ENCODE measurements at places on chromosomes 2 and 18.

GRCh38 chr2:46780801-46781445, 134.7 kb downstream of the MCFD2 start:
- peak; percentile 80 for DNase-seq

DNA sequence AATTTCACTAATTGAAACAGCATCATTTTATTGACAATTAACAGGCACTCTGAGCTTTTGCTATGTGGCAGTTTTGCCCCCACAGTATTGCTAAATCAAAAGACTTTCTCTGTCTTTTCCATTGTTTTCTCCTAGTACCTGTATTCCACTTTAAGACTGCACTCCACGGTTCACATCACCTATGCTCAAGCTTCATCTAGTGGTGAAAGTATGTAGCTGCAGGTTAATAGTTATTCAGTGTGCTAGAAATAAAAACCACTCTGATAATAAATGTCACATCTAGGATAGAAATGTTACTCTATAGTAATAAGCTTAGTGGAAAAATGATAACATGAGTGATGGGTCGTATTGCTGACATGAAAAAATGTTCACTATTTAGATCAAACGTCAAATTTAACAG, 24.6 kb downstream of the ARL6IP6 start:
- DNase-seq: peak; percentile 46

DNA sequence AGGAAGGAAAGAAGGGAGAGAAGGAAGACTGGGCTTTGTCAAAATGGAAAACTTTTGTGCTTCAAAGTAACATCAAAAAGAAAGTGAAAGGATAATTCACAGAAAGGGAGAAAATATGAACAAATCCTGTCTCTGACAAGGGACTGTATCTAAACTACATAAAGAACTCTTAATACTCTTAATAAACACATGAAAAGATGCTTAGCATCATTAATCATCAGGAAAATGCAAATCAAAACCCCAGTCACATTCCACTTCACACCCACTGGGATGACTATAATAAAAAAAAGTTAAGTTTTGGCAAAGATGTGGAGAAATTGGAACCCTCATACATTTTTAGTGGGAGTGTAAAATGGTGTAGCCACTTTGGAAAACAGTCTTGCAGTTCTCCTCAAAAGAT, 11.8 kb upstream of the ZFP36L2 start:
- DNase-seq: no peak

GRCh38 chr2:78417355-78417754, 608.1 kb upstream of the REG3G start:
- DNase-seq: peak; percentile 65

DNA sequence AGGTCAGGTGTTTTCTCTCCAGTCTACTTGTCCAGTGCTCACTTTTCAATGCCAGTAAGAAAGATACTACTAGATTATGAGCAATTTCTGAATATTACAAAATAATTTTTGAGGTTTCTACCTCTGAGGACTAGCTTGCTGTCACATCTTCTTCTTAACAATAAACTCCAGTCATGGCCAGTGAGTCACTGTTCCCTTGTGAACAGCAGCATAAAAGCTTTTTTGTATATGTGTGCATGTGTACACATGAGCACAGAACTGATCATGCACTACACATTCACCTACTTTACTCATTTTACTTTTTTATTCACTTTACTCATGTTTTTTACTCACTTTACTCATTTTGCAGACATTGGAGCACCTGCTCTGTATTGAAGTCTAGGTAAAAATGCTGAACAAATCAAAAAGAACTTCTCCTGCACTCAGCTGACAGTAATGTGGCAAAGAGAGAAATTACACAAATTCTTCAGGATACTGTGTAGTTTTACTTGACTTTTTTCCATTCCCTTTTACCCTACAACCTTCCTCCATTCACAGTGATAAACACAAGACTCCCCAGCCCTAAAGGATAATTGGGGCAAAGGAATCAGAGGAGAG, 28.0 kb downstream of the ST6GAL2 start:
- DNase-seq: no peak

DNA sequence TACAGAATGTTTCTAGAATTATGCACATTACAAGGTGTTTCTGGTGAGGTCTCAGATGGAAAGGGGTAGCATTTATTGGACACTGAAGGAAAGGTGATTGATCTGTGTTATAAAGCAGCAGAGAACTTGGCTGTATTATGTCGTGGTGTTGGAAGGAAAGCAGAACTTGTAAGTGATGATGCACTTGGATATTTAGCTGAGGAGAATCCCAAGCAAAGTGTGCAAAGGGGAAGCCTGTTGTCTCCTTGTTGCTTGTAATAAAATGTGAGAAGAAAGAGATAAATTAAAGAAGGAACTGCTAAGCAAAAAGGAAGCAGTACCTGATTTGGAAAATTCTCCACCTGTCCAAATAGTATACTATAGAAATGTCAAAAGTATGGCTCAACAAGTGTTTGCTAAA, 12.2 kb upstream of the SCYGR5 start:
- DNase-seq: no peak

- no peak for DNase-seq
These were observed 56.6 kb downstream of the GDF7 start for GRCh38 chr2:20723543-20723942.

- peak; percentile 12 for DNase-seq
These were observed 547 bp downstream of the SLC35F5 start for GRCh38 chr2:113755835-113756354.

DNA sequence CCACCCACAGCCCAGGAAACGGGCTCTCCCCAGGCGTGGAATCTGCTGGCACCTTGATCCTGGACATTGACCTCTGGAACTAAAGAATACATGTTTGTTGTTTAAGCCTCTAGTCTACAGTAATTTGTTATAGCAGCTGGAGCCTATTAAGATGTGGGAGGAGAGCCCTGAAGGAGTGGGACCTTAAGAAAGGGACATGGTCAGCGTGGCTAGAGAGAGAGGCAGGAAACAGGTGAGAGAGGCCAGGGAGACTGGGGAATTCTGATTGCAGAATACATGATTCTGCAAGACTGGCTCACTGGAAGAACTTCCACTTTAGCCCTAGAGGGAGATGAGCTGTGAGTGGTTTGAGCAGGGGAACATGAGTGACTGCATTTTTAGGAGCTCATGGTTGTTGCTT, 83.2 kb downstream of the CD8B2 start:
- DNase-seq: no peak

GRCh38 chr18:47179520-47179919, 3.4 kb upstream of the IER3IP1 start:
- DNase-seq: no peak

GRCh38 chr18:11696451-11696850, 7.4 kb downstream of the GNAL start:
- DNase-seq: no peak

- no peak for DNase-seq
These were observed 27.6 kb downstream of the CIB4 start for GRCh38 chr2:26613241-26614215.

DNA sequence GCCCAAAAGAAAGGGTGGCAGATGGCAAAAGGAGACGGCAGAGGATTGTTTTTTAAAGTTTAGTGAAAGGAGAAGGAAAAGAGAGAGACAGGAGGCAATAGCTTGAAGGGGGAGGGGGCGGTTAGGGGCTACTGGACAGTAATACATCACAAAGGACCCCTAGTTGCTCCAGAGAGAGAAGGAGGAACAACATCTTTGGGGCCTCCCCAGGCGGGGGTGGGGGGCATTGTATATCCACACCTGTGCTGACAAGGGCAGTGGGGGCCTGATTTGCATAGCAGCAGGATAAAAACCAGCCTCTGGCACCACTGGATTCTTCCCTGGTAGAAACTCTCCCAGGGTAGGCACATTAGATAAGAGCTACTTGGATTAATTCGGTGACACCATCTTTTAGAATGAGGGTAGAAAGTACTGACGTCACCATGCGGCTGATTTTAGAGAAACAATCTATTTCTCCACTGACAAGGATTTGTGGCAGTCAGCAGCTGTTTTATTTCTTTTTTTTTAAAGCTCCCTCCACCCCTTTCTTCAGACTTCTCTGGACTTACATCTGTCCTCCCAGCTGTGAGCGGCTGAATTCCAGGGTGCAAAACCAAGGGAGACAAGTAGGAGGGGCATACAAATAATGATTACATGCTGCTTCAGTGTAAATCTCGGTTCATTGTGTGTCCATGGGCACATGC, 199.8 kb upstream of the NRP2 start:
- DNase-seq: no peak

GRCh38 chr2:106701203-106702022, 184.6 kb downstream of the ST6GAL2 start:
- no peak for DNase-seq

GRCh38 chr2:163877316-163877715, 141.5 kb upstream of the FIGN start:
- DNase-seq: no peak

GRCh38 chr2:179226203-179226960, 38.2 kb downstream of the SESTD1 start:
- DNase-seq: no peak

DNA sequence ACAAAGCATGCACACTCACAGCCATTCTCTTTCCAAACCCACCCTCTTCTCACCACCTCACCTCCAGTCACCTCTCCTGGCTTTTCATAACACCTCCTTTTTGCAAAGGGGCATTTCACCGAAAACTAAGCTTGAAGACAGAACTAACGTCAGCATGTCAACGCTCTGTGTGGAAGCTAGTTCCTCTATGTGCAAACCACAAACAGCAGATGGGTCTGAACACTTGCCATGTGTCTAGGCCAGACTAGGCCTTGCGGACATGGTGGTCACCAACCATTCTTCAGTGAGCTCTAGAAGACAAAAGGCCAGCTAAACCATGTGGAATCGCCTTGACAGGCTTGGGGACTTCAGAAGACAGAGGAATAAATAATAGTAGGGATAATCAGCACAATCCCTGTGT, 148.5 kb downstream of the TXNL1 start:
- no peak for DNase-seq

GRCh38 chr2:7450188-7450832, 533.1 kb downstream of the RNF144A start:
- no peak for DNase-seq

GRCh38 chr18:3256693-3257626, 5.0 kb upstream of the MYL12B start:
- DNase-seq: peak; percentile 84

- no peak for DNase-seq
These were observed 8.6 kb downstream of the ADD2 start for GRCh38 chr2:70759446-70759845.

- DNase-seq: peak; percentile 46
These were observed 105.6 kb downstream of the CRIM1 start for GRCh38 chr2:36461039-36461681.

GRCh38 chr2:26864226-26864625, 16.3 kb downstream of the DPYSL5 start:
- no peak for DNase-seq

GRCh38 chr18:79540161-79540903, 139.3 kb upstream of the CTDP1 start:
- no peak for DNase-seq

DNA sequence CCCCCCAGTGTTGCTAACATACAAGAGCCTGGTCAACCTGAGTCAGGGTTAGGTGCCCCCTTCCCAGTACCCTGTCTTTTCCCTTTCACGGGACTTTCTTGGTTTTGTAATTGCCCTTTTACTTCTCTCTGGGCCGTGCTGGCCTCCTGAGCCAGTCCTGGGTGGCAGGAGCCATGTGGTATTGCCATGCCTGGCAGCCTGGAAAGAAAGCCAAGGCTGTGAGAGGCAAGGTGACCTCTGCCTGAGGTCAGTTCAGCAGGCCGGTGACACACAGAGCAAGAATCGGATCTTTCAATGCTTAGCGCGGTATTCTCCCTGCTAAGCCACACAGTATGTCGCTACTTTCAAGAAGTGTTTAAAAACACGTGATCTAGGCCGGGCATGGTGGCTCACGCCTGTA, 52.3 kb downstream of the C18orf63 start:
- no peak for DNase-seq

DNA sequence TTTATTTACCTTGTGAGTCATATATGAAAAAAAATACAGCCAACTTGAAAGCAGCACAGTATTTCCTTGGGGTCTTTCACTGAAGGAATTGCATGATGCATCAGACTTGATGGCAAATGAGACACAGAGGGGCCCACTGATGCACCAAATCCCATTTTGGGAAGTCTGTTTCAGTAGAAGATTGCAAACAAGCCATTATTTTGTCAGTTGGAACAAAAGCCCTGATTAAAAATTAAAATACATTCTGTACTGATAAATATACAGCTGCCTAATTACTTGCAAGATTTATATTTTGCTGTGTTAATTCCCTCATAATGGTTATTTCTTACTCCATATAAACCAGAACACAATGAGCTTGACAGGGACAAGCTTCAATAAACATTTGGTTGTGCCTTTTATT, 370.4 kb downstream of the SUCLG1 start:
- no peak for DNase-seq

DNA sequence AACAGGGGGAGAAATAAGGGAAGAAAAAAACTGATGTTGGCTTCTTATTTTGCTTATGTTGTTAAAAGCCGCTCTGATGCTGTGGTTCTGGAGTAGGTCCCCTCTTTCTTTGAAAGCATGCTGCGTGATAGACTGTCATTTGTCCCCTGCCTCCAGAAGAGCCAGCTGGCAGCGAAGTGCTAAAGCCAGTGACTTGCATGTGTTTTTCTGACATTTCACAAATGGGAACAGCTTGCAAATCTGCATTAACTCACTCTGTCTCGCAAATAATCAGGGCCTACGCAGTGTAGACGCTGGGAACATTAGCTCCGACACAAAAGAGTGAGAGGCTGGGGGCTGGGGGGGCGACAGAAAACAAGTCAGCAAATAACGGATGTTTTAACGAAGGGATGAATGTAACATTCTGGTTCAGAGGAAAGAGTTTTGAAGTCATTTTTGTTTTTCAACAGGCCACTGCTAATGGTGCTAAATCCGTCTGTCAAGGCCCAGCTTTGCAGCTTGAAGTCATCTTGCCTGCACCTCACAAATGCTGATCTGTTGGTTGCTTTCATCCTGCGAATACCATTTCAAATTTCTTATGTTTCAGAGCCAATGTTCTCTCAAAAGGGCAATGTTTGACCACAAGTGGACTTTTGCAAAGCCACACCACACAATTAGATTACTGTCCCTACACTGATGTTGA, 68.8 kb upstream of the PIK3C3 start:
- no peak for DNase-seq

DNA sequence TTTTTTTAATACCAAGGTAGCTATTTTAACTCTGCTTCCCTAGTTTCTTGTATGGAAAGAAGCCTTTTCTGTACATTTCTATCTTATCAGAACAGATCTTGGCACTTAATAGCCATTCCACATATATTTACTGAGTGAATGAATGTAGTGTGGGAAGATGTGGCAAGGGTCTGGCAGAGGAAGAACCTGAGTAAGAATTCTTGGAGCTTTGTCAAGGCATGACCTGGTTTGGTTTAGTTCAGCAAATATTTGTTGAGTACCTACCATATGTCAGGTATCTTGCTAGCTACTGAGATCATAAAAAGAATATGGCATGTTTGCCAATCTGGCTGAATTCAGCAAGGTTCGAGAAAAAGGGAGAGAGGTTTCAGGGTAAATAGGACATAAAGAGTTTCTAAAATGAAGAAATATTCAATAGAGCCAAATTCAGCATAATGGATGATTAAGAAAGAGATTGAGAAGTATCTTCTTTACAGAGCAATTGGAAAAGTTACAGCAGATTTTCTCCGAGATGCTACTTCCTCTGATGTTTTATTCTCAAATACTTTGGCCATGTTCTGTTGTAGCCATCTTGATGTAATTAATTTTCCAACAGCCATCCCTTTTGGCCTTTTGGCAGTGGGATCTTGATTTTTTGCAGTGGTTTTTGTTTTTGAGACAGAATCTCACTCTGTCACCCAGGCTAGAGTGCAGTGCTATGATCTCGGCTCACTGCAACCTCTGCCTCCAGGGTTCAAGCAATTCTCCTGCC, 21.7 kb upstream of the MEP1B start:
- DNase-seq: no peak

- no peak for DNase-seq
These were observed 215.4 kb downstream of the ZBTB7C start for GRCh38 chr18:48193521-48194492.
